ENCODE measurements at places on chromosomes 4 and X. TPM values are rescaled to one million over a fixed set of nuclear protein-coding genes. Genes with fewer than 3 reads are reported as not detected.

The DAPP1 gene
- total RNA-seq = 19.6 TPM

The PGRMC2 gene
- total RNA-seq = 64.7 TPM

The MMRN1 gene
- 85.7 TPM for total RNA-seq

The GAGE12J gene
- total RNA-seq = not detected

The SORCS2 gene
- 10.8 TPM for total RNA-seq

The ARMCX2 gene
- total RNA-seq = 76.9 TPM

The VEGFC gene
- 15.4 TPM for total RNA-seq

The CSAG3 gene
- total RNA-seq = not detected

The EVC gene
- 27.2 TPM for total RNA-seq

The BMP2K gene
- 106 TPM for total RNA-seq

The ANXA3 gene
- total RNA-seq = 29.1 TPM

The PTTG2 gene
- total RNA-seq = 2.1 TPM

The PHOX2B gene
- 3.3 TPM for total RNA-seq

The TCEAL7 gene
- 74.0 TPM for total RNA-seq

The MAGEB1 gene
- total RNA-seq = not detected

The SMARCA1 gene
- total RNA-seq = 96.0 TPM

The PLP2 gene
- 18.2 TPM for total RNA-seq

The IL13RA1 gene
- total RNA-seq = 36.7 TPM

The DOCK11 gene
- total RNA-seq = 50.4 TPM

The DNAJB14 gene
- 103 TPM for total RNA-seq

The ETDB gene
- not detected for total RNA-seq

The CSN1S1 gene
- not detected for total RNA-seq

DNA sequence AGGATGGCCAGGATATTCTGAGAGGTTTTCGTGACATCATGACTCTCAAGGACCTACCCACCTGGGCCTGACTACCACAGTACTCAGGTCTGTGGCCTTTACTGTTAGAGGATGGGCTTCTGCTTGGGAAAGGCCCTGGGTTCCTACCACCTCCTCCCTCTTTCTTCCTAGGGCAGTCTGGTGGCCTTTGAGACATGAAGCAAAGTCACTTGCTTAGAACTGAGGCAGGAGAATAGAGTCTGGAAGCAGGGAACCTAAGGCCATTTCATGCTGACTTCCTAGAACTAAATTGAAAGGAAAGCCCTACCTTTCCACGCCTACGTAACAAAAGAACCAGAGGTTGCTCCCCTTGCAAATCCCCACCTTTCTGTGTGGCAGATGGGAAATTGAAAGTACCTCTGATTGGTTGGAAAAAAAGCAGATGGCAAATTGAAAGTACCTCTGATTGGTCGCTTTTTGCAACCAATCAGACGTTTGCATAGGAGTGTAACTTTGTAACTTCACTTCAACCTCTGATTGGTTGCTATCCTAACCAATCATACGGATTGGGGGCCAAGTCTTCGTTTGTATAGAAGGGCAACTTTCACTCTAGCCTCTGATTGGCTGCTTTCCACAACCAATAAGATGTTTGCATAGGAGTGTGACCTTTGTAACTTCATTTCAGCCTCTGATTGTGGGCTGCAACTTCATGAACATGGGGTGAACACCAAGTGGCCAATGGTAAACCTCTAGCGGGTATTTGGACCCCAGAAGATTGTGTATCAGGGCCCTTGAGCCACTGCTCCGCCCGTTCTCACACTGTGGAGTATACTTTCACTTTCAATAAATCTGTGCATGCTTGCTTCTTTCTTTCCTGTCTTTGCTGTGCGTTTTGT lies 9.9 kb upstream of the AKAP14 start:
- no peak for DNase-seq

DNA sequence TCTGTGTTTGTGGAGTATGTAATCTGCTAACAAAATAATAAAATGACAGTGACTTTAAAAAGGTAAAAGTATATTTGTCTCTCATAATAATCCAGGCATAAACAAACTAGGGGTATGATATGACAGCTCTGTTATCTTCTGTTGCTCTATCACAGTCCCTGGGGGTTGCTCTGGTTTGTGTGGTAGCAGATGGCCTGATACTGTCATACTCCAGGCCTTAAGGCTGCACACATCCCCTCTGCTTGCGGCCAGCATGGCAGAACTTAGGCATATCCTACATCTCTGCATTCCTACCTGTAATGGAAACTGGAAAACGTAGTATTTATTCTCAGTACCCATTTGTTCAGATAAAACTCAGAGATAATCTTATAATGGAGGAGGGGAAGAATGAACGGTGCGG lies 117.9 kb upstream of the HAND2 start:
- no peak for DNase-seq

- DNase-seq = no peak
Measured at GRCh38 chr4:26762650-26763049, 98.0 kb upstream of the STIM2 start.

GRCh38 chr4:508675-509638 lies 9.9 kb downstream of the PIGG start:
- DNase-seq = no peak

DNA sequence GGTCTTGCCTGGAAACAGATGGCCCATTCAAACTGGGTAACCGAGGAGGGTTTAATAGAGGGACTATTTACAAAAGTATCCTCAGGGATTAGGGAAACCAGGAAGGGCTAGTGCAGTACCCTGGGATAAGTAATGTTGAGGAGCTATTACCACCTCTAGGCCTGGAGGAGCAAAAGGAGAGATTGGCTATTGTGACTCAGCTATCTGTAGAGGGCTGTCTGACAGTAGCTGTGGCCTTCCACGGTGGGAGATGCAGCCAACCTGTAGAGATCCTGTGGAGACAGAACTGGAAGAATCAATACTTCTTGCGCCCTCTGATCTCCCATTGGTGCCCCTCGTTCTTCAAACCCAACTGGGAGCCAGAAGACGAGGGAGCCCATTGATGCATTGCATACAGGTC lies 34.1 kb upstream of the RPS6KA3 start:
- no peak for DNase-seq

GRCh38 chrX:38275615-38276014 lies 51.7 kb downstream of the RPGR start:
- no peak for DNase-seq

GRCh38 chrX:1610166-1610565 lies 4.7 kb upstream of the ASMT start:
- no peak for DNase-seq

- no peak for DNase-seq
Measured at GRCh38 chr4:53895137-53895536, 169.3 kb downstream of the CHIC2 start.

GRCh38 chr4:97548186-97548585 lies 595.1 kb downstream of the STPG2 start:
- no peak for DNase-seq

DNA sequence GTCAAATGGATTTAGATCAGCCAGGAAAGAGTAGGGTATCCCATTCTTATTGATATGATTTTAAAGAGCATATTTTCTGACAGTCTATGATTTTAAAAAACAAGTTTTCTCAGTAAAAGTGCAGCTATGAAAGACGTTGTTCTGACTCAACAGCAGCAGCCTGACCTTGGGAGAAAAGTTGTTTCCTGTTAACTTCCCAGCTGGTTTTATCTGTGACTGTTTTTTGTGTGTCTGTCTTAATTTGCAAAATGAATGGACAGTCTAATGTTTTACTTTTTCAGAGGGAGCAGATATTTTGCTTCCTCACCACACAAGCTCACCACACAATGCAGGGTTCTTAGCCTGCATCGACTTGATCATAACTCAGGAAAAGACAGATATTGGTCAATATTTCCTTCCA lies 764 bp upstream of the MTHFD2L start:
- DNase-seq = no peak

- no peak for DNase-seq
Measured at GRCh38 chrX:148159796-148160195, 178.7 kb downstream of the FMR1NB start.

GRCh38 chr4:24607334-24607733 lies 23.0 kb upstream of the DHX15 start:
- DNase-seq = no peak

DNA sequence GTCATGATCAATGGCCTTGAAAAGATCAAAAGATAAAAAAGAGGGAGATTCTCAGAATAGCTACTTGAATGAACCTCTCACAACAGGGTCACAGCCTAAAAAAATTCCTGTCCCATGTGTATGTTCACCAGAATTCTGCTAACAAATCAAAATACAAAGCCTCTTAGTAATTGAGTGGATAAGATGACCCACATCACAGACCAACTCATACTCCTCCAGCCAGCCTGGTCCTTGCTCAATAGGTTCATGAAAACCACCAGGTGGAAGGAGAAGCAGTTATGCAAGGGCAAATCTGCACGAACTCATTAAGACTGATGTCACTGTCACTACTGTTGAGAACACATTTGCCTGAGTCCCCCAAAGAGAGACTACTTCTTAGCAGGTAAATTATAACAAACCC lies 21.5 kb downstream of the WDFY3 start:
- DNase-seq = no peak

DNA sequence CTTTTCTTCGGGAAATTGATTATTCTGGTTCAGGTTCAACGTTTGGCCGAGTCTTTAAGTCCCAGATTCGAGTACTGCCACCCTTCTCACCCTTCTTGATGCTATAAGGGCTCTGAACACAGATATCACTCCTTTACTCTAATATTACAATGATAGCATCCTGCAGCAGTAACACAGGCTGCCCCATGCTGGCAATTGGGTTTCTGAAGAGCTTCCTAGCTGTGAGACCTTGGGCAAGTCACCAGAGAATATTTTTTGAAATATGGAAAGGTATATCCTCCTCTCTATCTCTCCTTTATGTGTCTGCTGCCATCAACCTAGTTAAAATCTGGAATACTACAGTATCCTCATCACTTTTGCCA lies 297 bp upstream of the MTMR8 start:
- no peak for DNase-seq

DNA sequence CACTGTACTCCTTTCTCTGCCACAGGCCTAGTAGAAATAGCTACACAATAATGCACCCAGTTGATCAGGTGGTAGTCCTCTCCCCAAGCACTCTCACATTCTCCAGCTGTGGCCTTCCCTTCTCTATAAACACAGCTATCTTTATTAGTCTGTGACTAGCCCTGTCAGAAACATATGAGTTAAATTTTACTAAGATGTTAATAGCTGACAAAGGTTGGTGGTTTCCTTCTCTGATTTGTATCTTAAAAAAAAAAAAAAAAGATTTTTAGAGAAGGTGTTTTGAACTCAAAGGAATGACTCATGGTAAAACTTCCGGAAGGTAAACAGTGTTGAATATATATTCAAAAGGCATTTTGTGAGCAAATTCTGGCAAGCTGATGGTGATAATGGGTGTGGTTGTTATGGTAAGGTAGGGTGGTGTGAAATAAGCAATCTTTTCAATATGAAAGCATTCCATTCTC lies 327.4 kb downstream of the PPP3CA start:
- no peak for DNase-seq

- no peak for DNase-seq
Measured at GRCh38 chr4:73662709-73663546, 42.7 kb upstream of the RASSF6 start.

DNA sequence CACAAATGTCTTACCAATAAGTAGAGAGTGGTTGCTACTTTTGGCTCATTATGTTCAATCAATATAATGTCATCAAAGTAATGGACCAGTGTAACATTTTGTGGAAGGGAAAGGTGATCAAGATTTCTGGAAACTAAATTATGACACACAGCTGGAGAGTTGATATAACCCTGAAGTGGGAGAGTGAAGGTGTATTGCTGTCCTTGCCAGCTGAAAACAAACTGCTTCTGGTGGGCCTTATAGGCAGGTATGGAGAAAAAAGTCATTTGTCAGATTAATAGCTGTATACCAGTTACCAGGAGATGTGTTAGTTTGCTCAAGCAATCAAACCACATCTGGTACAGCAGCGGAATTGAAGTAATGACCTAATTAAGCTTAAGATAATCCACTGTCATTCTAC lies 17.3 kb upstream of the GUCY1B1 start:
- DNase-seq = no peak

GRCh38 chr4:32560306-32560705 lies 1840.1 kb downstream of the PCDH7 start:
- peak; percentile 14 for DNase-seq

GRCh38 chr4:13833171-13833804 lies 205.8 kb upstream of the BOD1L1 start:
- DNase-seq = no peak

DNA sequence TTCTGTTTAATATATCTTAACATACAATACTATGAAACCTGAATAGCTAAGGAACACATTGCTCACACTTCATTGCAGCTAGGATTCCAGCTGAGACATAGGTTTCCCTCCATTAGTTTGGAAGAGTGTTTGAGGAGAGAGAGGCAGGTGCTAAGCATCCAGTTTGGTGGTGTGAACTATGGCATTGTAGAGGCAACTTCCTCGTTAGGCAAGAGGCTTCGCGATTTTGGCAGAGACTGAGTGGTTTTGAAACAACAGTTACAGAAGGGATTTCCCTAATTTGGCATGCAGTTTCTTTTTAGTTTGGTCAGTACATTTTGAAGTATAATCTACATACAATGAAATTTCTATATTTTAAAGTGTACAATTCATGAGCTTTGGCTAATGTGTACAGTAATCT lies 117.1 kb upstream of the BMP3 start:
- no peak for DNase-seq

GRCh38 chrX:44017676-44018075 lies 44.5 kb upstream of the NDP start:
- no peak for DNase-seq

DNA sequence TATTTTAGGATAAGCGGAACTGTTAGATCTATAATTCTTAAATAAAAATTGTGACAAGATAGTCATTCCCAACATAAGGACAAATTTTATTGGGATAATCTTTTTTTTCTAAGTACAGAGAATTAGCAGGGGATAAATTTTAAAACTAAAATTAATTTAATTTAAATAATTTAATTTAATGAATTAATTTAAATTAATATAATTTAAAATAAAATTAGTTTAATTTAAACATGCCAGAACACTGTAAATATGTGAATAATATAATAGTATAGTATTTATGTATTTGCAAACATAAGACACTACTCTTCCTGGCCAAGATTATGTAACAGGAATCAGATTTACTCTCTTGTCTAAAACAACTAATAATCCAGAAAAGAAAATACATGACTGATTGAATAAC lies 1055.9 kb downstream of the PDHA2 start:
- DNase-seq = no peak

- no peak for DNase-seq
Measured at GRCh38 chr4:23945451-23946017, 55.7 kb upstream of the PPARGC1A start.

- DNase-seq = no peak
Measured at GRCh38 chrX:54116391-54116790, 66.7 kb downstream of the FAM120C start.

- no peak for DNase-seq
Measured at GRCh38 chr4:60463857-60464502, 736.1 kb upstream of the ADGRL3 start.

GRCh38 chrX:623599-624315 lies 6.8 kb upstream of the SHOX start:
- no peak for DNase-seq

- DNase-seq = no peak
Measured at GRCh38 chr4:146329050-146329716, 114.8 kb downstream of the REELD1 start.

GRCh38 chrX:11269006-11269405 lies 24.2 kb upstream of the AMELX start:
- no peak for DNase-seq

Data from urinary bladder (tissue), 4 donors.